ENCODE measurements at places on chromosomes 2 and 18.
A peak's percentile ranks its signal among the peaks of the same experiment; 100 is the strongest.

DNA sequence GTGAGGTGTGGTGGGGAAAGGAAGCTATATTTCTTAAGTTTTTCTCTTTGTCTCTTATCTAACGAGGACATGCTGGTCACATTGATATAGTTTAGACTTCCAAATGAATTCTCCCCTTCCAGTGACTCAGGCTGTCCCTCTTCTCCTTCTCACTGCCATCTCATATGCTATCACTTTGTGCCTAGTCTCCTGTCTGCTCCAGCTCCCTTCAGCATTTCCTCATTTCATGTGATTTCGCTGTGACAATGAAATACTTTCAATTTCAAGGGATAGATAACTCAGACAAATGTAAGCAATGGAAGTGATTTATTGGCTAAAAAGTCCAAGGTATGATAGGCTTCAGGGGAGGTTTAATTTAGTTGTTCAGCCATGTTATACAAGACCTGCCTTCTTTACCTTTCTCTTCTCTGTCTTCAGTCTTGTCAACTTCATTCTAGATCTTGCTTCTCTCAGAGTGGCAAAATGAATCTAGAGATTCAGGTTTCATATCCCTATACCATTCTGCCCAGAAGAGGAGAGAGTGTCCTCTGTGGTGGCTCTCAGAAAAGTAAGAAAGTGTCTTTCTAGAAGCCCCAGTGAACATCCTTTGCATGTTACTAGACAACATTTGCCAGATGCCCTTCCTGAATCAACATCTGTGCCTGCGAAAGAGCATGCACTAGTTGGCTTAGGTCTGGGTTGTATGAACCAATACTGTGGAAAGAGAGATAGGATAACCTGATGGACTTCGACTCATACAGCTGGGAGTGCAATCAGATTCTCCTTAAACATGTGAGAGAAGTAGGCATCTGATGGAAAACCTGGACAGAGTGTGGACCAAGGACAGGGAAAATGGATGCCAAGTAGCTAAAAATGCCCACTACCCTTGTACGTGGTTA is 29.9 kb upstream of the GPR155 start:
- no peak for DNase-seq

DNA sequence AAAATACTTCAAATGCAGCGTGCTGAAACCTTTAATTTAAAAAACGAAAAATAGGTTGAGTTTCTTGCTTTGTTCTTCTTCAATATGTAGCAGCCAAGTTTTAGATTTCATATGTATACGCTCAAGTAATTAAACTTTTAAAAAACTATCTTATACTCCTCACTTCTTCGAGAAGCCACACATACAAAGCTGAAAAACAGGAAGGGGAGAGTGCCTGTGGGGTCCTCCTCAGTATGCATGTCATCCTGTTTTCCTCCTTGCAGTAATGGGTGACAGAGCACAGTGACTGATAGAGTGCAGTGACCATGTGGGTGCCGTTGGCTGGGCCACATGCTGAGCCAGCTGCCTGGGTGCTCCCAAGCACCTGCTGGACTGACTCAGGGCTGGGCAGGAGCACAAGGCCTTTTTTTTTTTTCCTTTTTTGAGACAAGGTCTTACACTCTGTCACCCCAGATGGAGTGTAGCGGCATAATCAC is 33.3 kb downstream of the UXS1 start:
- no peak for DNase-seq

DNA sequence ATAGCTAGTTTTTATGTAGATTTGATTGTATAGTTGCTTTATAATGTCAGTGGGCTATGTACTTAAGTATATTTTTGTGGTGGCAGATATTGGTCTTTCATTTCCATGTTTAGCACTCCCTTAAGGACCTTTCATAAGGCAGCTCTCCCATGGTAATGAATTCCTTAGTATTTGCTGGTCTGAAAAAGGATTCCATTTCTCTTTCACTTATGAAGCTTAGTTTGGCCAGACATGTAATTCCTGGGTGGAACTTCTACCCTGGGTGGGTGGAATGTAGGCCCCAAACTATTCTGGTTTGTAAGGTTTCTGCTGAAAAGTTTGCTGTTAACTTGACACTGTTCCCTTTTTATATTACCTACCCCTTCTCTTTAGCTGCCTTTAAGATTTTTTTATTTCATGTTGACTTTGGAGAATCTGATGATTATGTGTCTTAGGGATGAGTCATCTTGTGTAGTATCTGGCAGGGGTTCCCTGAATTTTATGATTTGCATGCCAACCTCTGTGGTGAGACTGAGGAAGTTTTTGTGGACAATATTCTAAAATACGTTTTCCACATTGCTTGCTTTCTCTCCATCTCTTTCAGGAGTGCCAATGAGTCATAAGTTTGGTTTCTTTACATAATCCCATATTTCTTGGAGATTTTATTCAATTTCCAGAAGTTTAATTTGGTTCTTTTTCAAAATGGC is 65.4 kb upstream of the VRK2 start:
- peak; percentile 75 for DNase-seq

- DNase-seq = no peak
Measured at GRCh38 chr18:7071600-7071999, 46.0 kb downstream of the LAMA1 start.

- peak; percentile 49 for DNase-seq
Measured at GRCh38 chr2:67572721-67573435, 175.7 kb downstream of the ETAA1 start.

Data from fibroblast of gingiva (primary cell).